ENCODE measurements at places on chromosomes 2 and 18. TPM values are rescaled to one million over a fixed set of nuclear protein-coding genes. Genes with fewer than 3 reads are reported as not detected.

Gene CDH7
- total RNA-seq: not detected

Gene MBOAT2
- total RNA-seq: 33.9 TPM

Gene PLCD4
- total RNA-seq: 8.5 TPM

Gene HRH4
- not detected for total RNA-seq

Gene DTNA
- total RNA-seq: 1.6 TPM

Gene INHA
- total RNA-seq: 0.12 TPM

Gene BMP10
- total RNA-seq: not detected

Gene UGT1A10
- not detected for total RNA-seq

Gene SLC30A3
- total RNA-seq: not detected
